Breast epithelium (tissue), 4 donors: ENCODE measurements at places on chromosomes 1 and 21. TPM values are rescaled to one million over a fixed set of nuclear protein-coding genes. Genes with fewer than 3 reads are reported as not detected.

- no peak for DNase-seq
Observed at GRCh38 chr1:109371341-109371739, 26.4 kb downstream of the SORT1 start.

SPATA45 gene
- not detected for total RNA-seq

DNA sequence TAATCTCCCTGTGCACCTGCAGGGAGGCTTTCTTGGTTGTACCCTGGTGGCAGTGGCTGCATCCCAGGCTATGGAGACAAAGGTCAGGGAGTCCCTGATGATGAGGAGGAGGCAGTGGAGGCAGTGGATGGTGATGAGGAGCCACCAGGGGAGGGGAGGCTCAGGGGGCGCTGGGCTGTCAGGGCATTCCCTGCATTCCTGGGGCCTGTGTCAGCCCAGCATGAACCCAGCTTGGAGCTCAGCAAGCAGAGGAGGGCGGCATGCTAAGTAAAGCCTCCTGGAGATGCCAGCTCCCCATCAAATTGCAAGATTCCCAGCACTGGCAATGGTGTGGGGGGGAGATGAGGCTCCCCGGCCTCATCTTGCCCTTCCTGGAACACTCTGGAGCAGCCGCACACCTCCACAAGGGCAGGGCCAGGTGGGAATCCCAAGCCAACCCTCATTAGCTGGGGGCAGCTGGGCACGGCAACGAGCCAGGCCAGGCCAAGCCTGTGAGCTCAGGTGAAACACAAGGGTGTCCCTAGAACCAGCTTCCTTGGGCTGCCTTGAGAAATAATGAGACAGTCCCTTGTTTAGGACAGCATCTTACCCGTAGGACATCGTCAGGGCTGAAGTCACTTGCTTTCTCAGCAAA is 469.5 kb downstream of the MATN1 start:
- no peak for DNase-seq

DNA sequence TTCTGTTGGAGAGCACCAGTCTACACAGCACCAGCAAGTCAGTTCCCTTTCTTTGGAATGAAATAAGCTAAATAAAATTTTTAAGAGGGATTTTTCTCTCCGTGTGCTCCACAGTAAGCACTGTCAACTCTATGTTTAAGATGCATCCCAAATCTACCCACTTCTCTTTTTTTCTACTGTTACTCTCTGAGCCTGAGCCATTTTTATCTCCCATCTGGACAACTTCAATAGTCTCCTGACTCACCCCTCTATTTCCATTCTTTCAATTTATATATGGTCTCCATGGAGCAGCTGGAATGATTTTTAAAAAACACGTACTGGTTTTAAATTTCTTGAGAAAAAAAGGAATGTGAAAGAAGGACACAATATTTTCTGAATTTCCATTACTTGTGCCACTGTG is 24.7 kb upstream of the CCT8 start:
- DNase-seq: no peak

DNA sequence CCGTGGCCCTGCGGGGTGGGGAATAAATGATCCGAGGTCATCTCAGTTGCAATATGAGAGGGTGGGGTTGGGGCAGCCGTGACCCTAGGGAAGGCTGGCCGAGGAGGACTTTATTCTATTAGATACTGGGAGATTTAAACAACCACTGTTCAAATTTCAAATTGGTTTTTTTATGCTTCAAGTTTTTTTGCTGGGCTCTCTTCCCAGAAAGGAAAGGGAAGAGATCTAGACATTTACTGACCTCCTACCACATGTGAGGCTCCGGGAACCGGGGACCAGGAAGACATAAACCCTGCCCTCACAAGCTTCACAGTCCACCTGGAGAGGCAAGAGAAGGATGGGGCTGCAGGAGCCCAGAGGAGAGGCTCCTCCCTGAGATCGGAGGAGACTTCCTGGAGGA is 207.3 kb downstream of the FOXD2 start:
- no peak for DNase-seq

DNA sequence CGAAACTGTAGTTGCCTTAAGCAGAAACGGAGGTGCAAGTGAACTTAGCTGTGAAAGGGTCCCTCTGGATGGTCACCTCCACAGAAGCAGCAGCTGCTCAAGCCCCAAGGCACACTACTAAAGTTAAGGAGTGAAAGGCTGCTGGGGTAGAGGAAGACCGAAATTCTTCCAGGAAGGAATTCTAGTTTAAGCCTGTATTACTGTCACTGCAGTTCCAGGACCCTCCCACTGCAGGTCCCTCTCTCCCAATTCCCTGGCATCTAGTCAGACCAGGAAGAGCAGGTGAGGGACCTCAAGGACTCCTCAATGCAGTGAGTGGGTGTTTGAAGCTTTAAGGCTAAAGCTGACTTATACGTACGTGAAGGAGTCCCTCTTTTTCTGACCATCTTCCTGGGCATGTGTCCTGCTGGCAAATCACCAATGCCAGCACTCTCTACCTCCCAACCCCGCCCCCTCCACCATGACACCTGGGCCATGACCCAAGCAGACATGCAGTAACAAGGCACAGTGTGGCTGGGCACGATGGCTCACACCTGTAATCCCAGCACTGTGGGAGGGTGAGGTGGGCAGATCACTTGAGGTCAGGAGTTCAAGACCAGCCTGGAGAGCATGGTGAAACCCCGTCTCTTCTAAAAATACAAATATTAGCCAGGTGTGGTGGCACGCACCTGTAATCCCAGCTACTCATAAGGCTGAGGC is 57.2 kb downstream of the TGFBR3 start:
- no peak for DNase-seq

- DNase-seq: no peak
Observed at GRCh38 chr21:40562242-40563002, 284.5 kb downstream of the DSCAM start.

- DNase-seq: no peak
Observed at GRCh38 chr1:10832703-10833102, 36.3 kb upstream of the CASZ1 start.

DNA sequence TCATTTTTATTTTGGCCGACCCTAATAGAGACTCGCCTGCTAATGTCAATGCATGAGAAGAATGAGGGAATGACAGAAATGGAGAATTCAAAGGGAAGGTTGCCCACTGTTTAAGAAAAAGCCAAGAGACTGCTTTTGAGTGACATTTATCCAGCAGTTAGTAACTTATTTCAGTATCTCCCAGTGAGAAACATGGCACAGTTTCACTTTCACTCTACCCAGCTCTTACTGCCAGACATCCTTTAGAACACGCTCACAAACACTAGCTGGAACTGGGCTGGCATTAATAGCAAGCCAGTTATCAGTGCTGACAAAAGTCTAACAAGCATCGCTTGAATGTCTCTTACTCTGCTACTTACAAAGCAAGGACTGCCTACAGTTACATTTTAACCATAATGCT is 8.5 kb downstream of the GGPS1 start:
- DNase-seq: no peak

DNA sequence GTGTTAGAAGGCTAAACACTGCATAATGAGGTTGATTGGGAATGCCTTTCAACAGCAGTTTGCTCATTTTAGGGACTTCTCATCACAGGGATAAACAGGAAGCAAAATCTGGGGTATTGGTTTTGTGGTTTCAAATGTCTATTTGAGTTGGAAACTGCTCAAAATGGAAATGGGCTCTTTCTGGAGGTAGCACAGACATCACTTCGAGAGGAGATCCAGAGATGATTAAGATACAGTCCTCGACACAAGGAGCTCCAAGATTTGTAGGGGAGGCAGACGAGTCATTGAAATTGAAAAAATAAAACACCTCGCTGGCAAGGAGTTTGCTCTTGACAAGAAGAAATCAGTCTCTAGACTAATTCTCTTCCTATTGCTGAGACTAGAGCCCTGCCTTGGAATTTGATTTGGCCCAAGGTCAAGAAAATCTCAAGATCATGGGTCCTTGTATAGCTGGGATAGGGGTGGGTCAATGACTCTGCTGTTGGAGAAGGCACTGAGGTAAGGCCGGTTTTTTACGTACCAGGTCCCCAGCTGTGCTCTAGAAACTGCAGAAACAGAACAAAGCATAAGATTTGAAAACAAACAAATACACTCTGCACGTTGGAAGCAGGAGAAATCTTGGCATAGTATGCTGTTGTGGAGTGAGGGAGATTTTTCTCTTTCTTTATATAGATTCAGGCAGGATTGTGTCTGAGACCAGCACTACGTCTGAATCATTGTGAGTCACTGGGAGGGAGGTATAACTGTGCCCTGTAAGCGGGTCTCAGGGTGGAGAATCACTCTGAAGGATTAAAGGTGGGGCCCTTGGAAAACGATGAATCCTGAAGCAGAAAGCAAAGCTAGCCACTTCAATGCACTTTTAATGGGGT is 17.7 kb upstream of the KLHDC8A start:
- no peak for DNase-seq

CSDE1 gene
- 1,906 TPM for total RNA-seq

- no peak for DNase-seq
Observed at GRCh38 chr1:218433744-218434143, 88.6 kb downstream of the TGFB2 start.

DNA sequence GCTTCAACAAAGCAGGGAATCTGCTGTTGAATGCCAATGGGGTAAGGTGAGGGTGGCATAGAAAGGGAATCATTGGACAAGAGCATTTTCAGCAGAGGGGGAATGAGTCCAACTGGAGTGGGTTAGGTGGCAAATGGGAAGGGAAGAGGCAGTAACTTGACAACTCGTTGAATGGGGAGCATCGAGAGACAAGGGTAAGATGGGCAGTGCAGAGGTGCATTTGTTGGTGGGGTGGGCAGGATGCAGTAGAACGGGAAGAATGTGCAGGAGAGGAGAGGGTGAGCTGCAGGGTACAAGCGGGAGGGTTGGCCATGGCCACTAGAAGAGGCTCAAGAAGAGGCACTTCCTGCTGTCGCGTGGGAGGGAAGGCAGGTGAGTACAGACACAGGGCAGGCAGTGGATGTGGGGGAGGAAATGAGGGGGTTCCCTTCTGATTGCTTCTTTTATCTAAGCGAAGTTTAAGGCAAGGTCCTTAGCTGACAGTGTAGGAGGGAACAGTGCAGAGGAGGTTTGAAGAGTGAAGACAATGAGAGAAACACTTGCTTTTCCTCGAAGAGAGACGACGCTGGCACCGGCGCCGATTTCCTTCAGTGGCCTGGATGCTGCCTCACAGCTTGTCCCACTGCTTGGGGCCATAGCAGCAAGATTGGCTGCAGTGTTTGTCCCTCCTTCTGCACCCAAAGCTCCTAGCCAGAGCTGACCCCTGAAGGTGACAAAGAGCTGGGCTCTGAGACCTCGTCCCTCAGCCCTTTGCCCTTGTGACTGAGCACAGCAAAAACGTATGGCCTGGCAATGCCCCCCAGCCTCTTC is 3.2 kb upstream of the IKBKE start:
- DNase-seq: no peak

KCNN3 gene
- 1.0 TPM for total RNA-seq

S100B gene
- total RNA-seq: 61.3 TPM

GRCh38 chr1:74512170-74512915 is at the start of gene LRRC53:
Gene LRRC53, minus strand, starts transcription at chr1:74512611. Its CDS starts 29,262 bp downstream, at chr1:74483349.
- no peak for DNase-seq
